ENCODE measurements at places on chromosomes 6 and 20.
A peak's percentile ranks its signal among the peaks of the same experiment; 100 is the strongest.

- no peak for DNase-seq
Measured at GRCh38 chr20:10007747-10008146, 27.0 kb upstream of the ANKEF1 start.

DNA sequence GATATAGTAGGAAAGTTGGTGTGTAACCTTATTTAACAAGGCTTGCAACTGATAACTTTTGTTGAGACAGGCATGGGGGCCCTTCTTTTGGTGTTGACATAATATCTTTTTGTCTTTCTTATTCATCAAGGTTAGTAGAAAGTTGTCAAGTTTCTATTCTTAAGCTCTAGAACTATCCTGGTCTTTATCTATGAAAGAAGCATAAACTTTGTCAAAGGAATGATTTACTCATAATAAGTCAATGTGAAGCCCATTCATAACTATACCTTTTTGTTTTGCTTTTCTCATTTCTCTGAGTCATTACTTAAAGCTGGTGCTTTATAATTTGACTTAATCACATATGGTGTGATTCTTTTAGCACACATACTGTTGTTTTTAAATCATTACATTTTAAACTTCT, 312.4 kb downstream of the UTRN start:
- DNase-seq, result peak; percentile 20

GRCh38 chr20:44946271-44946852, 13.8 kb downstream of the TOMM34 start:
- no peak for DNase-seq

DNA sequence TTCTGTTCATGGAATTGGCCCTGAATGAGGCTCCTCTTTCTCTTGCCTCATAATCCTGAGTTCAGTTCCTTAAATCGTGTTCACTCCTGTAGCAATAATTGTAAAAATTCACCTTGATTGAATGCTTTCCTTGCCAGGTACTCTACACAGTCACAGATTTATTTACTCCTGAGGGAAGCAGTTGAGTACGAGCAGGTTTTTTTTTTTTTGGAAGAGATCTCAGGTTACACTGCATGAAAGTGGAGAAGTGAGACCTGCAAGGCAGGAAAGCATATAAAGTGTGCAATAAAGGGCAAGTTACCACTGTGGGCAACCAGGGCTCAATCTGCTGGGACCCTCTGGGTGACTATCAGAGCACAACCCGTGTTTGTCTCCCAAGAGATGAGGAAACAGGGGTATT, 93.0 kb upstream of the DOK5 start:
- no peak for DNase-seq

DNA sequence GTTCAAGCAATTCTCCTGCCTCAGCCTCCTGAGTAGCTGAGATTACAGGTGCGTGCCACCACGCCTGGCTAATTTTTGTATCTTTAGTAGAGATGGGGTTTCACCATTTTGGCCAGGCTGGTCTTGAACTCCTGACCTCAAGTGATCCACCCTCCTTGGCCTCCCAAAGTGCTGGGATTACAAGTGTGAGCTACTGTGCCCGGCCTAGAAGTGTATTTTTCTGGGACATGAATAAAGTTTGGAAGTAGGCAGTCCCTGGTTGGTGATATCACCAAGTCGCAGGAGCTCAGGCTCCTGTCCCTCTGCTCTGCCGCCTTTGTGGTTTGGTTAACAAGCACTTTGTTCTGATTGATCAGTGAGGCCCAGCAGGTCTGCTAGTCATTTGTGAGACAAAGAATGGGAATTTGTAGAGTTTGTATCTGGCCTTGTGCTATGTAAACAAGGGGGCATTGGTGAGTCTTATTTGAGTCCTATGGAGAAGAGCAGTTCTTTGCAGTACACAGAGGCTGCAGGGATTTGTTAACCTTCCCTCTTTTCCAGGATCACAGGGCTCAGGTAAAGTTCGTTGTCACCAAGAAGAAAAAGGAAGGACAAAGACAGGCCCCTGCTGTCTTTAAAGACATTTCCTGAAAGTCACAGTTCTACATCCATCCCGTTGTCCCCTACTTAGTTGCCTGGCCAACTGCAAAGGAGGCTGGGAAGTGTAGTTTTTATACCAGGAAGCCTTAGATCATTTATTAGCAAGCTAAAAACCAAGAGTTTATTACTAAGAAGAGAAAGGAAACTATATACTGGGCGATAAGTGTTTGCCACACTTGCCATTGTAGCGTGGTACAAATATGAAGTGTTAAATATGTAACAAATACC, 13.1 kb downstream of the MTHFD1L start:
- DNase-seq, result no peak

DNA sequence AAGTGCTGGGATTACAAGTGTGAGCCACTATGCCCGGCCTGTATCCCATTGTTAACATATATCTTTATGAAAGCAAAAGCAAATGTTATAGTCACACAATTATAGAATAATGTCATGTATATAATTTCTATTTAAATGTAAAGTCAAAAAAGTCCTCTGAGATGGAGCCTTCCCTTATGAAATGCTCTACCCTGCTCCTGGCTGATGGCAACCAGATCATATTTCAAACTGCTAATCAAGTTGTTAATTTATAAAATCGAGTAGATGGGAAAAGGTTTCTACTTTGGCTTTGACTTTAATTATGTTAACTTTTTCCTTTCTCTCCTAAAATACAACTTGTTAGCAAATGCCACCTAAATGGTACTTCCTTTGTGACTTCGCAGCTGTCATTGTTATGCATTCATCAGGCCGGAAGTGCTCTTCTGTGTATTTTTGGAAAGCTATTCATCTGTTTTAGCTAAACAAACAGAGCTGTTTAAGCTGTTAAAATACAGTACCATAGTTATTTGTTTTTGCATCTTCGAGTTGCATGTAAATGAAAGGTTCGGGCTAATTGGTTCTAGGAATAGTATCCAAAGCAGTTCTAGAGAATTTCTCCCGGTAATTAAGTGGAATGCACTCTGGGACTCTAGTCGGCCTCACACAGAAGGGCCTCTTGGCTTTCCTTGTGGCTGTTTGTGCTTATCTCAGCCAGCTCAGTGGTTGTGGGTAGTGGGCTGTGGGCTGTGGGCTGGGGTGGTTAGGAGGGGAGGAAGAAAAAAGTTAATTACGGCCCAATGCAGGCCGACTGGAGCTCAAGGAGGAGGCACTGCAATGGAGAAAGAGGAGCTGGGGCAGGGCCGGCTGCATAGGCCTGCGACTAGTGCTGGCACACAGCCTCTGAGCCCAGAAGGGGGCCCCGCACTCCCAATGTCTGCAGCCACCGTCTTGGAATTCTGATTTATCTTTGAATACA, 34.8 kb downstream of the SLC35D3 start:
- DNase-seq, result no peak
